Inflammatory macrophage treated with lipopolysaccharide for 4 hours (primary cell): ENCODE measurements at places on chromosomes 6 and 20.
A peak's percentile ranks its signal among the peaks of the same experiment; 100 is the strongest.

- no peak for DNase-seq
These were observed 93.6 kb upstream of the UST start for GRCh38 chr6:148653138-148653776.

GRCh38 chr6:163398115-163398514 is 16.4 kb upstream of the QKI start:
- no peak for DNase-seq

DNA sequence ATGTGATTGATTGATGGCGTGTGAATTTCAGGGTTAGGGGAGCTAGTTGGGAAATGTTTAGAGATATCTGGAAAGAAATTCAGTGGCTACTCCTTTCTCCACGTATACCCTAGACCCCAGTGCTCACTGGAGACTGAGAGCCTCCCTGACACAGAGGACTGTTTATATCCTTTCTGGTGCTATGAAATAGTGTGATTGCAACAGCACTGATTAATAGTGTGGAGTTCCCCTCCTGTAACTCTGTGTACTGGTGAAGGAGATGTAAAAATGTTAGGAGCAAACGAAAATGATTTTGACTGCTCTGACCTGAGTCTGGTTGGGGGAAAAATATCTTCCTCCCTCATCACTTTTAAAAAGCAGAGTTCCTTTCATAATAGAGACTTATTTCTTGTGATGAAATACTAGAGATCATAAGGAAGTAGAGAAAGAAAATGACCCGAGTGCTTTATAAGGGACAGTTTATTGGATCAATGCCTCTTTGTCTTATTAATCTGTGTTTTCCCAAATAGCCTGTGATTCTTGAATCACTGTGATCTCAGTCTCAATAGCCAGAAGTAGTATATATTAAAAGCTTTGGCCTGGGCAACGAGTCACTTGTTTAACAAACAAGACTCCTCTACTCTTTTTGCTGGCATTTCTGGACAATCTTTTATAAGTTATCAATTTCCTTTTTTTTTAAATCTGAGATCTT is 92.3 kb downstream of the RNF182 start:
- DNase-seq, result peak; percentile 54

GRCh38 chr6:150409576-150410066 is 40.8 kb downstream of the IYD start:
- DNase-seq, result no peak

DNA sequence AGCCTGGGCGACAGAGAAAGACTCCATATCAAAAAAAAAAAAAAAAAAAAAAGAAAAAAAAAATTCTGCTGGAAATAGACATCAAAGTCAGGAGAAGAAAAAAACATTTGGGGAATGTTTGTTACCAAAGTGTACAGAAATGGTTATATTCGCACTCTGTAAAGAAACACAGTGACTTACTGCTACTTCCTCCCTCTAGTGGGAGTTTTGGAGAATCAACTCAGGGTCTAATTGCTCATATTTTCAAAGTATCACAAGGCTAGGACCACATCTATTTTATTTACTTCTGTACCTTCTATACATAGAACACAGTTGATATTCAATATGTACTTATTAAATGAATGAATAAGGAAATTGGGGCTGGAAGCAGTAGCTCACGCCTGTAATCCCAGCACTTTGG is 24.4 kb downstream of the ARG1 start:
- no peak for DNase-seq

DNA sequence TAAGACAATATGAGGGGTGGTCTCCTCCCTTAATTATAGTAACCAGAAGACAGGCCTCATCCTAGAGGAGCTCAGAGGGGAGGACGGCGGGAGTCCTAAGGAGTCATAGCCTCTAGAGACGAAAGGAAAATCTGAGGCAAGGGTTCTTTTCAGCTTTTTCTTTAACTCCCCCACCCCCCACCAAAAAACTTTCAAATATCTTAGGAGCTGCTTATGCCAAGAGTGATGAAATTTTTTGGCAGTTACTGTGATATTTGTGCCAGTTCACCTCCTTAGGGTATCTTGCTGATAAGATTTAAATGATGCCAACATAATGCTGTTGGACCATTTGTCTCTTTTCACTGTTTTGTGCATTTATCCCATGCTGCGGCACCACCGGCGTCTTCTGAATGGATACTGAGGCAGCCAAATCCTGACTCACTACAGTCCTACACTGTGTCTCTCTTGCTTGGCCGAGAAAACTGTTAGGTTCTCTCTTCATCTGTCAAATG is 44.5 kb upstream of the DSE start:
- DNase-seq, result no peak

DNA sequence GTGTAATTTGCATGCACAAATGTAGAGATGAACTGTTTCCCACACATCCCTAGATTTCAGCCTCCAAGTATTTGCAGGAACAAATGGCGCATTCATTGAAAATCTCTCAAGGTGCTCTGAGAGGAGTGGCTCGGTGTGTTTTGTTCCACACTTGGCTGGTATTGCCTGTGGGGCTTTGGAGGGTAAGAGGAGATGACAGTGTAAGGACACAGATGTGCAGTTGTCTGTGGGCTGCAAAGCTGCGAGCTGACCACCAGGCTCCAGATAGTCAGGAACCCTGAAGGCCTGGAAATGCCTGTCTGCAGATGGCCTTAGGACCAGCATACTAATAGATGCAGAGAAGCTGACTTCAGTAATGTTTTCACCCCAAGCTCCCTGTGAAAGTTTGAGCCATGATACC is 57.7 kb upstream of the PBOV1 start:
- DNase-seq, result no peak

GRCh38 chr6:31681135-31681671 is 336 bp upstream of the LY6G5C start:
- peak; percentile 39 for DNase-seq

GRCh38 chr20:53078761-53079160 is 106.6 kb downstream of the TSHZ2 start:
- no peak for DNase-seq

DNA sequence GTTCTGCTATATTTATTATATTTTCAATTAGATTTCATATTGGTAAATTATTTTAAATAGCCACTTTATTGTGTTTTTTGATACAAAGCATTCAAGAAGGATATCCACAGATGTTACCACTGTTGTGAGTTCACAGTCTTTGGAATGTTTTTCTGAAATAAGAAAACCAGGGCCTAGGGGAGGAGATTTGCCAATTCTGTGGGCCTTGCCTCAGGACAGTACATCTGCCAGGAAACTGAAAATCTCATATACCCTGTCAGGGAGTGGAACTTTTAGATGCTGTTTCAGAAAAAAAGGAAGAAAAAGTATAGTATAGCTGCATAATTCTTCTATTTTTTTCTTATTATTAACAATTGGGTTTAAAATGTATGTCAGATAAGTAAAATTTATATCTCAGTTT is 995.9 kb upstream of the ADGRB3 start:
- no peak for DNase-seq

- DNase-seq, result no peak
These were observed 341.7 kb downstream of the PRL start for GRCh38 chr6:21955053-21955595.

- DNase-seq, result peak; percentile 28
These were observed 65.9 kb upstream of the CLDN20 start for GRCh38 chr6:155197932-155198331.

- DNase-seq, result no peak
These were observed 115.3 kb upstream of the TRAF3IP2 start for GRCh38 chr6:111720931-111721496.

DNA sequence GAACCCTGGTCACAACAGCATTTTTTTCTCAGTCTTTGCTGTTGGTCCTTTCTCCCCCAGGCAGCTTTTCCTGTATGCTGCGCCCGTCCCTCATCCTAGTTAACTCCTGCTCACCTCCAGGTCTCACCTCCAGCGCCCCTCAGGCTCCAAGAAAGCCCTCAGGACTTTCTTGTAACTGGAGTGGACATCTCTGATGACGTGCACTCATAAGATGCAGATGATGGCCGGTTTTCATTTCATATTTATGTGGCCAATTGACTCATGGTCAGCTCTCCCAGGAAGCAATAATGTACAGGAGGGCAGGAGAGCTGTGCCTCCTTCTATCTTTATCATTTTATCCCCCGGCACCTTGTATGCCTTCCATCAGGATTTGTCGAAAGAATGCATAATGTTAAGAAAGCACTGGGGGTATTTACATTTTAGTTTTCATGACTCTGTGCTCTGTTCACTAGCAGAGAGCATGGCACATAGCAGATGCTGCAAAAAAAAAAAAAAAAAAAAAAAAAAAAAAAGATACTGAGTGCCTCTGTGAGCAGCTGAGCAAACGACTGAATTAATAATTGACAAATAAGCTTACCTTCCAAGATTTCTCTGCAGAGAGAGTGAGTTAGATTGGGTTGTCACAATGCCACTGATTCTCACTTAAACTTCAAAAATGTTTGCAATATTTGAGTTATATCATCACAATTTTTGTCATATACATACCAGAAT is 170.2 kb downstream of the DOK5 start:
- no peak for DNase-seq

- no peak for DNase-seq
These were observed 158.8 kb downstream of the DTNBP1 start for GRCh38 chr6:15504040-15504495.

DNA sequence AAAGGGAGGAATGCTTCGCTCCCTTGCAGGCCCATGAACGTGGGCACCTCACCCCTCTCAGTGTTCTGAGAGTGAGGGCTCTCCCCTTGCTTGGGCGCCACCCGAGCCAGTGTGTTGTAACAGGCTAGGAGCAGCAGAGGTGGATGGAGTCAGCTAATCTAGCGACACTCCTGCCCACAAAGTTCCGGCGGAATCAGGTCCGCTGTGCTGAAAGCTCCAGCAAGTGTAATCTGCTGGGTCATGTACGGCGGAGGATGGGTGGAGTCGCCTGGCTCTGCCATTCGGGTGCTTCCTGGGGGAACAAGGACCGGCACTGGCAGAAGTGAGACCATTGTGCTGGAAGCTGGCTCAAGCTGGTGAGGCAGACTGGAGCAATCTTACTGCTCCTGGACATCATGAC is 1310.1 kb downstream of the EPHA7 start:
- DNase-seq, result no peak

DNA sequence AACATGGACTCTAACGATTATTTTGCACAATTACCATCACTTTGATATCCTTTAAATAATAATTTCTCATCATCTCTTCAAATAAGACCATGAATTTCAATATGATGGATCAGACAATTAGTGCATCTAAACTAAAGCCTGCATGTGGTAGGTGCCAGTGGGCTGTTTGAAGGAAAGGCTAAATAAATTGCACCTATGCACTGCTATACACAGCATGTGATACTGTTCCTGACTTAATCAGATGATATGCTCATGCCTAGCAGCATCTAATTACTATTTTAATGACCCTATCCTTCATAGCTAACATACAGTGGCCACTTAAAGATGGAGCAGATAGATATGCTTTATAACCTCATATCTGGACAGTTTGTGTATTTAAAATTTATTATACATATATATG is 731.6 kb upstream of the MANEA start:
- DNase-seq, result no peak

DNA sequence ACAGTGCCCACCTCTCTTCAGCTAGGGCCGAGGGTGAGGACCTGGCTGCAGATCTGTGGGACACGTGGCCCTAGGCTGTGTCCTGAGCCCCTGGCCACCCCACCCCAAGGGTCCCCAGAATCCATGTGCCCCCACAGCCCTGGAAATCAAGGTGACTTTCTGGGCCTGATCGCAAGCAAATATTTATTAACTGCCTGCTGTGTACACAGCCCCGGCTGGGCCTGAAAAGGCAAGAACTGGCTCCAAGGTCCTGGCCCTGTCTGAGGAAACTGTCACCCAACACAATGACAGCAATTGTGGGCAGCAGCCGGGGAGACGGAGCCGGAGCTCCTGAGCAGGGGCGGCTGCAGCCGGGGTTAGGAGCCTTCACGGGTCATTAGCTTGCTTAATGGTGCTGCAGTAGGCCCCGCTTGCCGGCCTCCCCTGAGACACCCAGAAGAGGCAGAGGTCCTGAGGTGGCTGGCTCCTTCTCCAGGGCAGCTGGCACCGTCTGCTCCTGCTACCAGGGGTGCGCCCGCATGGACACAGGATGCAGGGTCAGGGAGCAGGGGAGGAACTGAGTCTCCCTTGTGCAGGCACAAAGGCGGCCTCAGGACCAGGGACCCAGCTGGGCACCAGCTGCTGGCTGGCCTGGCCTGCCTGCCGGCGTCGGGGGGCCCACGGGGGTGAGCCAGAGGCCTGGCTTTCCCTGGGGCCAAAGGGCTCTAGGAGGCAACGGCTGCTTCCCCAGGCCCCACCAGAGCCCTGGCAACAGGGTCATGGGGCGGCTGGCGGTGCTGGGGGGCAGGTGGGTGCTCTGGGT is 24.1 kb downstream of the NPEPL1 start:
- DNase-seq, result no peak

GRCh38 chr6:13355043-13355945 is 27.0 kb upstream of the TBC1D7 start:
- no peak for DNase-seq

DNA sequence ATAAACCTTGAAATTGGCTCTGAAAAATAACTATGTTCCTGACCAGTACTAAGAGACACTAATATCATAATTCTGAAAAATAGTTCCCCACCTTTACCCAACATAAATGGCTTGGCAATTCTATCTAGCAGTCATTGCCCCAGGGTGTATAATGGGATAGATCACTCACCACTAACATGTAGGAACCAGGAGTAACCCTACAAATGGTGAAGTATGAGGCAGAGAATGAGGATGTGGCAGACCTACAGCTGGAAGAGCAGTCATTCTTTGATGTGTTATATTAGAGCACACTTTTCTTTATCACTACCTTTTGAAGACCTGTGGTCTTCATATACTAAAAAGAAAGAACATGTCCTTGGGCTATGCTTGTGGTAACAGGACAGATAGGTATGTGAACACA is 136.5 kb upstream of the SYNDIG1 start:
- DNase-seq, result no peak

- DNase-seq, result no peak
These were observed 53.2 kb downstream of the WDR27 start for GRCh38 chr6:169648617-169649016.

GRCh38 chr20:15068486-15068885 is 731.1 kb upstream of the FLRT3 start:
- DNase-seq, result no peak

DNA sequence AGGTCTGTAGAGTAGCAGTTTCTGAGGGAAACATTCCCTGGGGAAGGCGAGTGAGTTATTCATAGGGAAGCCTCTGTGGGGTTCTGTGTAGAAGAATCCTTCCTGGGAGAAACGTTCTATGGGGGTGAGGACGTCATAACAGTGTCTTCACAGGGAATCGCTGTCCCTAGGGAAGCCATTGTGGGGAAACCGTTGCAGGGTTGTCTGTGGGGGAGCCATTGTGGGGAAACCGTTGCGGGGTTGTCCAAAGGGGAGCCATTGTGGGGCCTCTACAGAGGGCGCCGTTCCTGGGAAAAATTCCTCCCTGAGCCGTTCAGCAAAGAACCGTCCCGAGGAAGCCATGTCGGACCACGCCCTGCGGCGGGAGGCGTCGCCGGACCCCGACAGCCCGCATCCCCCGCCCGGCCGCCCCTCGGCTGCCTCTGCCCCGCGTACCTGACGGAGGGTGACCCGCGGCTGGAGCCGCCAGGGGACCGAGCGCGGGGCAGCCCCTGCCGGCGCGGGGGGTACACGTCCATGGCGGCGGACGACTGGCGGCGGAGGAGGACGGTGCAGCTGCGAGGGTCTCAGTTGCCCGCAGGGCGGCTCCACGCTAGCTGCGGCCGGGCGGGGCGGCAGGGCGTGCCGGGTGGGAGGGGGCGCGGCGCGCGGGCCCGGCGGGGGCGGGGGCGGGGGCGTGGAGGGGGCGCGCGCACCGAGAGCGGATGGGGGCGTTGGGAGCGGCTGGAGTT is at the start of gene DNAAF9:
DNAAF9 (minus strand) TSS at position 630 of the 731 bp plus-strand sequence; CDS start at position 518, 112 bp downstream.
- DNase-seq, result peak; percentile 60

- DNase-seq, result no peak
These were observed 358.3 kb upstream of the SULF2 start for GRCh38 chr20:48143435-48144081.
